ENCODE measurements at places on chromosomes 13 and 19.

GRCh38 chr19:18723871-18724377 is 40.4 kb downstream of the CRTC1 start:
- no peak for DNase-seq

- peak; percentile 67 for DNase-seq
Observed at GRCh38 chr19:13102666-13103580, at the start of gene LYL1. Gene LYL1 (minus strand): TSS chr19:13102858. CDS start chr19:13101171, 1,687 bp downstream.

DNA sequence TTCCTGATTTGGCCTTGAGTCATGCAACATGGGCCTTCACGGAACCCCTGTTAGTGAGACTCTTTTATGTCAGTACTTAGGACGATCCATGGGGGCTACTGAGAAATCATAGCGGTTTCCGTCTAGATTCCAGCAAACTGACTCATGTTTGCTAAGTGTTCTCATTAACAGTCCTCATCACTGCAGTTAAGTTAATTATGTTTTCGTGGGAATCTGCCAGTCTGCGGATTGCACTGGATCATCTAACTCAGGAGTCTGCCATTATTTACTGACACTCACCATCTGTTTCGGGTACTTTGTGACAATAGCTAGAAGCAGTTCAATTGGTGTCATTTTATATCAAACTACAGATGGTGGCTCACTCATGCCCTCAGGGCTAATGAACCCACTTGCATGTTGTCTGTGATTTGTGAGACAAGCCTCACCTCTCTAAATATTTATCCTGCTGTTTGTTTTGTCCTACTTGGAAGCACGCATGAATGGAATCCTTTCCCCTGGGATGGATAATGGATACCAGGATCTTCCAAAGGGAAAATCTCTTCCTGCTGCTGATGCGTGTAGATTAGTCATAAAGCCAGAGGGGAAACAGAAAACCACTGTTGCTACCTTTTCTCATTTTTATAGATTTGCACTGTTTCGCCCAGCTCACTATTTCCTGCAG is 61.8 kb downstream of the RAB20 start:
- DNase-seq, result peak; percentile 71

DNA sequence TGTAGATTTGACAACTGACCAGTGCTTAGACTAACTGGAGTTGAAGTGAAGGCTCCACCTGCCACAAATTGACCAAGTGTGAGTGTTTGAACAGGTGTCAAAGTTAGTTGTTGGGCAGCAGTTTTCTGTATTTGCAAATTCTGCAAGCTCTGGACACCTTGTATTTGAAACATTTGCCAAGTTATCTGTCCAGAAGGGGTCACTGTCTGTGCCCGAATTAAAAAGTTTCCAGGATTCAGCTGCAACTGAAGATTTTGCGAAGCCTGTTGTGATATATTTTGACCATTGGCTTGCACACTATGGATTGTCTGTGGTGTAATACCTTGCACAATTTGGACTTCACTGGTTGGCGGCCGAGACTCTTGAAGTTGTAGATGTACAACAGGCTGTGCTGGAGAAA is 1690.7 kb downstream of the SLITRK5 start:
- no peak for DNase-seq

DNA sequence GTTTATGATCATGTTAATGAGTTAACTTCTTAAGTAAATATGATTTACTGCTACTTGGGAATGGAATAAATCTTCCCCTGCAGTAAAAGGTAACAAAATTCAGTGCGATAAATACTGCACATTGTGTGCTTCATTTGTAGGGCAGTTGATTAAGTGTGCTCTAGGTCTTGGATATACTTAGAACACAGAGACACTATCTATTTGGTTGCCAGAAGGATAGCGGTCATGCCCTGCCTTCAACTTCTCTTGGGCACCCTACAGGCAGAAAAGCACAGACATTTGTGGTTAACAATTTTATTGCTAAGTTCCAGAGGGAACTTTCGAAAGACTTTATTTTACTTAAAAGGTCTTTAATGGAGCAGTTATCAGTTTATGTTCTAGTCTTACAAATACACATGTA is 605.8 kb downstream of the PCDH9 start:
- DNase-seq, result no peak

DNA sequence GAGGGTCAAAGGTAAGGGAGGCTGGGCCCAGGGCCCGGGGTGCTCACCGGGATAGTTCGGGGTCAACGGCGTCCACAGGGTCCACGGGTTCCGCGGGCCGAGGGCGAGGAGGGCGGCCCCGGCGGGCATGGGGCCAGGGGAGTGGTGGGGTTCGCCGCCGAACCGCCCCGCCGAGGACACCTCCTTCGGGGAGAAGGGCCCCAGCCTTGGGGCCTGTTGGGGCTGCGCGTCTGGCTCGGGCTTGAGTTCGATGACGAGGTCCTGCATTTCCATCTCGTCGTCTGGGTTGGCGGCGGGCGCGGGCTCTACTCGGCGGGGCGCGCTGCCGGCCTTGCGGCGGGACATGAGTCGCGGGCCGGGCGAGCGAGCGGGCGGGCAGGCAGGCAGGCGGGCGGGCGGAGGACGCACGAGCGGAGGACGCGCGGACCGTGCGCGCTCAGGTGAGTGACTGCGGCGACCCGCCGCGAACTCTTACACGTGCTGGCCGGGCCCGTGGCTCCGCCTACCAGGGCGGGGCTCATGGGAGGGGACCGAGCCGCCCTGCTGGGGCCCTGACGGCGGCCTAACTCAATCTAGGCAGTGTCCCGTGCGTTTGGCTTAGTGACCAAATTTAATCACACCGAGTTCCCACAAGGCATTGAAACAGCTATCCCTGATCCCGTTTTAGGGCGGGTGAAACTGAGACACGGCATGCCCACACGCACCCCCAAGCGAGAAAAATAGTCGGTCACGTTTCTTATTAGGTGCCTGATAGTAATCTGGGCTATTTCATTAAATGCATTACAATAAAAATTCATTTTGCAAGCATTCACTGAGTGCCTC is at the start of gene ZNF296:
Gene ZNF296, minus strand, starts transcription at position 450 of the 822 bp plus-strand sequence. Its CDS starts 105 bp downstream, at position 345.
- DNase-seq, result peak; percentile 84
